ENCODE measurements at places on chromosomes 6 and 20.

DNA sequence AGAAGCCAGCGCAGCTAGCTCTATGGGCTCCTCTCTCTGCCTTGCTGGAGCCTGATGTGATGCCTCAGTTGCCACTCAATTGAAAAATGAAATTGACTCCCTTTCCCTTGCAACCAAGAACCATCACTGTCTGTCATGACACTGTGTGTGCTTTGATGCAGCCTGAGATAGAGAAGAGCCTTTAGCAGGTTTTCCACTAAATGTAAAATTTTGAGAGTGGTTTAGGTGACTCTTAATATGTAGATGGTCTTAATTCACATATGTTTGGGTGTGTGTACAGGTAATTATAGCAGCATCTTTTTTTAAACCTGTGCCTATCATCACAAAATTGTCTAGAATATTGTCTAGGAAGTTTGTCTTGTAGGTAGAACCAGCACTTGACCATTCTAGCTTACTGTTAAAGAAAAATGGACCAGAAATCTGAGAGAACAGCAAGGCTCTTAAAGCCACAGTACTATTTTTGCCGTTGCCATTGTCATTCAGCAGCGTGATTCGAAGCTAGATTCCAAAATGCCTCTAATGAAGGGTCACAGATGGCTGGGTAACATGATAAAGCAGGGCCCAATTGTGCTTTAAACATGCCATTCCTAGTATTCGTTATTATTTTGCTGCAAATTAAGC lies 1.3 kb downstream of the ARFGEF3 start:
- DNase-seq = no peak

DNA sequence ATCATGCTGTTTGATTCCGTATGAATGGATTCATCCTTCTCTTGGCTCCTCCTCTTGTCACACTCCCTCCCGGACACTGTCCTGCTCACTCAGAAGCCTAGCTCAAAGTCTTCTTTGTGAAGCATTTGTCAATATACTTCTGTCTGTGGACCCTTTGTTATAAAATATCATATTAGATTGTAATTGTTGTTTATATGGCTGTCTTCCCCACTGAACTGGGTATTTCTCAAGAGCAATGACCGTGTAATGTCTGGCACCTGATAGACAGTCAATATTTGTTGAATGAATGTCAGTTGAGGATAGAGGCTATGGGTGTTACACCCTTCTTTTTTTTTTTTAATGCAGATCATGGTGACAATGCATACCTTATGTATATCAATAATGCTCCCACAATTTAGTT lies 335.3 kb downstream of the SOX4 start:
- DNase-seq = no peak

DNA sequence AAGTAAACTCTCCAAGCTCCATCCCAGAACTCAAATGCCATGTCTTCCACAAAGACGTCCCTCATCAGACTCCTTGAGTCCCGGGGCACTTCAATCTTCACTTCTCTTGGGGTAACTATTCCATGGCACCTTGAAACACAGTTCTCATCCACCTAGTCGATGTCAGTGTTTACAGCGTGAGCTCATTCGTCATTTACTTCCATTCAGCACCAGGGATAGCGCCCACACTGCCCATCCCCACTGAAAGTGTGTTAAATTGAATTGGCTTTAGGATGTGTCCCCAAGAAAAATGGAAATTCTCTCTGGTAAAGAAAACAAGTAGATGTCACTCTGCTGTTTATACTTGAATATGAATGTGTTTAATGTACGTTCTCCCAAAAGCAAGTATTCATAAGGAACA lies 31.3 kb downstream of the KCNK15 start:
- DNase-seq = no peak

DNA sequence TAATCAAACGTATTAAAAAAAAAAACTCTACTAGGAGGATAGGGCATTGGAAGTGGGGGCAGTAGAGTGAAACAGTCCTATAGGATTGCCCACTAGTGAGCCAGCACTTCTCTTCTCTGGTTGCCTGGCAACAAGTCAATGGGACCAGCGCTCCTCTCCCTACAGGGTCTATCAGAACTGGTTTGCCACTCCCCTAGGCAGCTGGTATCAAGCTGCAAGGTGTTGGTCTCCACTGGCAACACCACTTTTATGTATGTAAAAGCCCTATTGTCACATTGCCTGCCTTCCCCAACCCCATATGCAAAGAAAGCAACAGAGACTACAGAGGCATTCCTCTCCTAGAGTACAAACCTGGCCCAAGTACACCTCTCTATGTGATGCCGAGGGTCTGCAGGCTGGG lies 166.9 kb upstream of the MCHR2 start:
- no peak for DNase-seq

DNA sequence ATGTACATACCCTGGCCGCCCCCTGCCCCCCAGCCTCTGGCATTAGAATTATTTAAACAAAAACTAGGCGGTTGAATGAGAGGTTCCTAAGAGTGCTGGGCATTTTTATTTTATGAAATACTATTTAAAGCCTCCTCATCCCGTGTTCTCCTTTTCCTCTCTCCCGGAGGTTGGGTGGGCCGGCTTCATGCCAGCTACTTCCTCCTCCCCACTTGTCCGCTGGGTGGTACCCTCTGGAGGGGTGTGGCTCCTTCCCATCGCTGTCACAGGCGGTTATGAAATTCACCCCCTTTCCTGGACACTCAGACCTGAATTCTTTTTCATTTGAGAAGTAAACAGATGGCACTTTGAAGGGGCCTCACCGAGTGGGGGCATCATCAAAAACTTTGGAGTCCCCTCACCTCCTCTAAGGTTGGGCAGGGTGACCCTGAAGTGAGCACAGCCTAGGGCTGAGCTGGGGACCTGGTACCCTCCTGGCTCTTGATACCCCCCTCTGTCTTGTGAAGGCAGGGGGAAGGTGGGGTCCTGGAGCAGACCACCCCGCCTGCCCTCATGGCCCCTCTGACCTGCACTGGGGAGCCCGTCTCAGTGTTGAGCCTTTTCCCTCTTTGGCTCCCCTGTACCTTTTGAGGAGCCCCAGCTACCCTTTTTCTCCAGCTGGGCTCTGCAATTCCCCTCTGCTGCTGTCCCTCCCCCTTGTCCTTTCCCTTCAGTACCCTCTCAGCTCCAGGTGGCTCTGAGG lies 7.6 kb downstream of the CDKN1A start:
- DNase-seq = peak; percentile 11

- no peak for DNase-seq
Measured at GRCh38 chr20:34544109-34544796, 14.3 kb upstream of the MAP1LC3A start.

DNA sequence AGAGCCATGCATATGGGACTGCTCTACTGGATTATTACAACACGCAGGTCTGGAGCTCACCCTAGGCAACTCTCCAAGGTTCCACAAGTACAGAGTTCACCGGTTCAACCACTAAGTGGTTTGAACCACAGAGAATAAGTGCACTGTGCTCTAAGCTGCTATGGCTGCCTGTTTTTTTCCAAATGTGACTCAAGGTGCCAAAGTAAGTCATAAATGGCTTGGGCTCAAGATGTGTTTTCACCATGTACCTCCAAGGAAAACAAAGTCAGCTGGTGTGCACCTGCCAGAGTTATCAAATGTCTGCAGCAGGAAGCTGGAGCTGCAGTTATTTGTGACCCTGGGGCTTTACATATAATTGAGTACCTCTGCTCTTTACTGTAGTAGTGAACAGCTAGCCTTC lies 76.7 kb downstream of the PREP start:
- no peak for DNase-seq

GRCh38 chr20:50537546-50538201 lies 27.5 kb downstream of the PTPN1 start:
- DNase-seq = no peak

- DNase-seq = no peak
Measured at GRCh38 chr6:4564801-4565271, 211.4 kb upstream of the CDYL start.

DNA sequence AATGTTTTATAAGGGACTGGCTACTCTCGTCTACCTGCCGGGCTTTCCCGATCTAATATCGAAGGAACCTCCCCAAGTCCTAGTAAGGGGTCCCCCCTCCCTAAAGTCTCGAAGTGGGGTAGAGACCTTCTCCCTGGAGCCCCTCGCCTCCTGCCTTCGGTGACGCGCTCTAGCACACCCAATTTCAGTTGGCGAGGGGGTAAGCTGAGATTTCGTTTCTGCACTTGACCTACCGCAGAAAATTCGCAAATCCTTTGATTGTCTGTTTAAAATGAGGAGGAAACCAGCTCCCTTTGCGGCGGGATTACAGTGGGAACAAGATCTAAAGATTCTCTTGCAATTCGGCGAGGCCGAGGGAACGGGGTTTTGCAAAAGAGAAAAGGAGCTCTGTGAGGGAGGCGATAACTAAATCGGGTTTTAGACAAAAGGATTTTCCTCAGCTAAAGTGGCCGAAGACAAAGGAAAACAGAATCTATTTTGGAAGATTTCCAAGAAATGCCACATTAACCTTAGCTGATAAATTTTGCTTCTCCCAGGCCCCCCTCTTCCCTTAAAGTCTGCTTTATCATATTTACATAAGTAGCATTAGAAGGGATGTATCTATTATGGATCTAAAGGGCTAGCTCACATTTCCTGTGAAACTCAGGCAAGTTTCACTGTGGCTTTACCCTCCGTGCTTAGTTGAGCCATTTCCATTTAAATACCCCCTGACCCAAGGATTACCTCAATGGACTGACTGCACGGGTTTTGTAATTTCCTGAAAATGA lies 8.4 kb downstream of the SIM1 start:
- no peak for DNase-seq

GRCh38 chr6:117481926-117482239 lies 591 bp upstream of the DCBLD1 start:
- DNase-seq = no peak

- no peak for DNase-seq
Measured at GRCh38 chr6:11527274-11527870, 10.2 kb upstream of the TMEM170B start.

- no peak for DNase-seq
Measured at GRCh38 chr20:41278936-41279335, 38.6 kb downstream of the ZHX3 start.

- DNase-seq = no peak
Measured at GRCh38 chr6:157595768-157596167, 214.8 kb downstream of the ZDHHC14 start.

- no peak for DNase-seq
Measured at GRCh38 chr20:45813006-45813340, 529 bp downstream of the UBE2C start.

DNA sequence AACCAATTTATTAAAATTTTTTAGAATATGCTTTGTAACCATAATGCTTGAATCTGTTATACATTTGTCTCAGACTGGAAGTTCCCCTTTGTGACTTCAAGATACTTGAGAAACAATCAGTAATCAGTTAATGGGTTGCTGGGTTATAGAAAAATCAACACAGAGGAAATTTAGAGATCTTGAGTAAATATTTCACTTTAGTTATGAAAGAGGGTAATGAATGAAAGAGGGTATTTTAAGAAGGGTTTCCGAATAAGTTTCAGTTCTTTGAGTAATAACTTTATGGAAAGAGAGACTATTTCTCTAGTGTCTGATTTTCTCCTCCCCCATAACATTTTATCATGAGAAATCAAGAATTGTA lies 21.4 kb downstream of the ZFAND3 start:
- no peak for DNase-seq

- DNase-seq = no peak
Measured at GRCh38 chr6:98808541-98809210, 25.7 kb upstream of the POU3F2 start.

GRCh38 chr6:139114746-139115145 lies 20.1 kb upstream of the HECA start:
- DNase-seq = no peak

- peak; percentile 39 for DNase-seq
Measured at GRCh38 chr20:60137657-60138245, 179.5 kb downstream of the CDH26 start.

DNA sequence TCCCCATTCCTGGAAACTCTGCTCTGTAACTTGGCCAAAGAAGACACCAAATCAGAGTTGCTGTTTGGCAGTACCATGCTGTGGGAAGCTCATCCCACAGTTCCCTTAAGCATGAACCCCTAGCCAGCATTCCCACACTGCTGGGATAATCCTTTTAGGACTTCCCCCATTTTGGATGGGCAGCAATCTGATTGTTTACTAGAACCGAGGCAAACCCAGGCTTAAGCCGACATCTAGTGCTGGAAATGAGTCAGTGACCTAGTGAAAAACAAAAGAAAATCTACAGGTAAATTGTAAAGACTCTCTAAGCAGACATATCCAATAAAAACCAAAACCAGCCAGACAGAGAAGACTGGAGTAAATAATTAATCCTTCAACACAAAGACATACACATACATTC lies 5.2 kb downstream of the DNAH8 start:
- DNase-seq = no peak

DNA sequence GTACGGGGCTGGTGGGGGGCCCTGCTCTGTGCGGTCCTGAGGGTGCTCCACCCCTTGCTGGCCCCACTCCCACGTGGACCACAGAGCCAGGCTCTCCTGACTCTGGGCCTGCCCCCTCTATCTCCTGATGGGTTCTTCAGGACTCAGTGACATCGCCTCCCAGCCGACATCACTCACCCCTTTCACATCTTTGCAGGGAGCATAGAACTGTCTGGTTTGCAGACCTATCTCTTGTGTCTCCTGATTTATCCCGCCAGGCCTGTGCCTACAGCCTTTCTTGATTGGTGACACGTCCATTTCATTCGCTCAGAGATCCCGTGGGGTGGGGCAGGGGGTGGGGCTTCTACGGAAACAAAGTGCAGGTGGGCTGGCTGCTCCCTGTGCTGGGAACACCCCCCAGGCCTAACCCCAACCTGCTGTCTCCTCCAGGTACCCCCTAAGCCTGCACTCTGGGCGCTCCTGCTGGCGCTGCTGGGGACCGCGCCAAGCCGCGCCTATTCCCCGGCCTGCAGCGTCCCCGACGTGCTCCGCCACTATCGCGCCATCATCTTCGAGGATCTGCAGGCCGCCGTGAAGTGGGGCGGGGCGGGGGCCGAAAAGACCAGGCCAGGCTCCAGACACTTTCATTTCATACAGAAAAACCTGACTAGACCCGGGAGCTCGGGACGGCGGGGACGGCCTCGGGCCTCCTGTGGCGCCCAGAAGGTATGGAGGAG lies 1.7 kb downstream of the C20orf204 start:
- no peak for DNase-seq

- DNase-seq = no peak
Measured at GRCh38 chr20:9510911-9511310, 3.5 kb upstream of the LAMP5 start.

DNA sequence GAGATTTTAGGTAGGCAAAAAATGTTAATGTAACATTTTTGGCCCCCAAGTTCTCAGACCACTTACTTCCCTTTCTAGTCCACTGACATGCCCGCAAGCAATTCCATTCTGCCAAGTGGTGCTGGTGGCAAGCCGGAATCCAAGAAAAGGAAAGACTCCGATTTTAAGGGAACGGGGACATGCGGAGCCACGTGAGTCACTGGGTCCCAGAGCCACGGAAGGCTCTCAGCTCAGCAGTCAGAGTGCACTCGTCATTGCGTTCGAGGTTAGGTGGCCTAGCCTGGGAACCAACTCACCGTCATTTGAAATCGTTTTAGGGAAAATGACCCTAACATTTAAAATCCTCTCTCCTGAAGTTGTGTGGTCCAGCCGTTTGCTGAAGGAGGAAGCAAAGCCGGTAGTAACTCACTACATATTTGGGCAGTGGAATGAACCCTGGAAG lies 711 bp upstream of the SIRT5 start:
- DNase-seq = peak; percentile 30
